ENCODE measurements at places on chromosomes 3 and 15.

DNA sequence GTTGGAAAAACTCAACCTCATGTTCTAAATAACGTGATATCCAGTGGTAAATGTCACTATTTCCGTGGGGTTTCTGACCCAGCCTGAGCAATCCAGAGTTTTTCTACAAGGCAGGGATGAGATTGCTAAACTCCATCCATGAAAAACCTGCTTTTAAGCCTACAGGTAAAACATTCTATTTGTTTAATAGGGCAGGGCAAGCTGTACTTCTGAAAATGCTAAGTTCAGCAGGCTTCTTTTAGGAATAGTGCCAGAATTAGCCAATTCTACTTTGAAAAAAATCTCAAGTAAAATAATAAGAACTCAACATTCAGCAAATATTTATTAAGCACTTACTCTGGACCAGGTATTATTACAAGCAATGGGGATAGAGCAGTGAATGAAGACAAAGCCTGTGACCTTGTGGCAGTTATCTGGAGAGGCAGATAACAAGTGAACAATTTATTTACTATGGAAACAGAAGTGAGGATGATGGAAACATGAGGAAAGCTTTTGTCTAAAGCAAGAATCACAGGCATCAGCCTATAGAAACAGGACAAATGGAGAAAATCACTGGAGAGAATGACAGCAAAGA lies 13.3 kb downstream of the RPSA start:
- no peak for DNase-seq

- DNase-seq = no peak
Observed at GRCh38 chr3:48990636-48991469, 812 bp downstream of the P4HTM start.

DNA sequence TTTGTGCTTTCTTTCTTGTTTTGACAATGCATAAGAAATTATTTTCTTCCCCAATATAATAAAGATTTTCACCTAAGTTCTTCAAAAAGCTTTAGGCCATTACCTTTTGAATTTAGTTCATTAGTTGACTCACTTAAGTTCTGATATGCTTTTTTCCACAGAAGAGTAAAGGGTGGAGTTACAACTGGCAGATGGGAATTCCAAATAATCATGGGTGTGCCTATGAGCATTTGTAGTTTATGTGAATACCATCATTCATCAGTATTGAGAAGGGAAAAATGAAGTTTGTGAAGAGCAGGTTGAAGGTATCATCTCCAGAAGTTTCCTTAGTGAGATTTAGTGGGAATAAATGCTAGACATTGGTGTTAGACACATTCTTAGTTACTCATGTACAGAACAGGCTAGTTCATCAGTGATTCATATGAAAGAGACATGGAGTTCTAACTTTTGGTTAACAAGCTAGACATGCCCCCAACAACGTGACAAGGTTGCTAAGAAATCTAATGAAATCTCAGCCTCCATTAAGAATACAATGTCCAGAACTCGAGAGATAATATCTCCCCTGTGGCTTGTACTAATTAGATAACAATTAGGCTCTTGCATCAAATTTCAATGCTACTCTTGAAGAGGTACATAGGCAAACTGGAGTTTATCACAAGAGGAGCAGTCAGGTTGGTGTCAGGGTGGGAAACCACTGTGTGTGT lies 16.9 kb upstream of the ALCAM start:
- no peak for DNase-seq

GRCh38 chr3:45524565-45524964 lies 70.0 kb upstream of the LIMD1 start:
- DNase-seq = no peak

GRCh38 chr15:70170096-70170699 lies 72.5 kb upstream of the TLE3 start:
- no peak for DNase-seq

GRCh38 chr15:77529394-77530159 lies 103.1 kb downstream of the LINGO1 start:
- DNase-seq = no peak

DNA sequence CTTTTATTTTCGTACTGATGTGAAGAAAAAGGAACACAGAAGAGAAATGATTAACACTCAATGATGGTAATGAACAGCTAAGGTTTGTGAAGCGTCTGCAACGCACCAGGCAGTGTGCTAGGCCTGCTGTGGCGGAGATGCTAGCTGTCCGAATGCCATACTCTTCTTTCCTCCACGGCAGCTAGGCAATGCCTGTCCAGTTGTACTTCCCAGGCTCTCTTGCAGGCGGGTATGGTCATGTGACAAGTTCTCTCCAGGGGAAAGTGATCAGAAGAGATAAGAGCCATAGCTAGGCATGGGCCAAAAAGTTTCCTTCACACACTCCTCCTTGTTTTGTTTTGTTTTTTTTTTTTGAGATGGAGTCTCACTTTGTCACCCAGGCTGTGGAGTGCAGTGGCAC lies 6.7 kb downstream of the TADA3 start:
- no peak for DNase-seq

GRCh38 chr3:135513106-135514059 lies 452.1 kb upstream of the PPP2R3A start:
- DNase-seq = no peak

GRCh38 chr3:129061888-129062834 lies 1.6 kb downstream of the GP9 start:
- no peak for DNase-seq

DNA sequence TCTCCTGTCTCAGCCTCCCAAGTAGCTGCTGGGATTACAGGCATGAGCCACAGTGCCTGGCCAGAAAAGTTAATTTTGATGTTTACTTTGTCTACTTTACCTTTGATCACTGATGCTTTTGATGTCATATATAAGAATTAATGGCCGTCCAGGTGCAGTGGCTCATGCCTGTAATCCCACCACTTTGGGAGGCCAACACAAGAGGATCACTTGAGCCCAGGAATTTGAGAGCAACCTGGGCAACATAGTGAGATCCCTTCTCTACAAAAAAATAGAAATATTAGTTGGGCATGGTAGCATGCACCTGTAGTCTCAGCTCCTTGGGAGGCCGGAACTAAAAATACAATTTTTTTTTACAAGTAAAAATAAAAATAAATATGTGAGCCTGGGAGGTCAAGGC lies 6.8 kb upstream of the INO80 start:
- no peak for DNase-seq

- DNase-seq = no peak
Observed at GRCh38 chr3:123286308-123287023, 84.7 kb downstream of the SEC22A start.

DNA sequence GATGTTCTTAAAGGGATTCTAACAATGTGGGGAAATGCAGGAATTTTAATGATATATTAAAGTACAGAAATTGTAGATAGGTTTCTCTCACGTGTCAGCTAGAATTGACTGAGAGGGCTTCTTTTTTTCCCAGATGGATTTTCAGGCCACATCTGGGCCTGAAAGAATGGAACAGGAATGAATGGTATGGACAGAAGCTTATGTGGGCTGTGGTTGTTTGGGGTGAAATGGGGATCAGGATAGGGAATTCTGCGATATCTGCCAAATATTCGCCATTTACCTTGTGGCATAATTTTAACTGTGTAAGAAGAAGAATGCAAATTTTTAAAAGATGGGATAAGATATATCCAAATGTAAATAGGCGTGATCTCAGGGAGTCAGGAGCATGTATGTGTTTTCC lies 45.4 kb upstream of the FAM98B start:
- DNase-seq = no peak

GRCh38 chr3:128349963-128350599 lies 116.6 kb downstream of the DNAJB8 start:
- no peak for DNase-seq

DNA sequence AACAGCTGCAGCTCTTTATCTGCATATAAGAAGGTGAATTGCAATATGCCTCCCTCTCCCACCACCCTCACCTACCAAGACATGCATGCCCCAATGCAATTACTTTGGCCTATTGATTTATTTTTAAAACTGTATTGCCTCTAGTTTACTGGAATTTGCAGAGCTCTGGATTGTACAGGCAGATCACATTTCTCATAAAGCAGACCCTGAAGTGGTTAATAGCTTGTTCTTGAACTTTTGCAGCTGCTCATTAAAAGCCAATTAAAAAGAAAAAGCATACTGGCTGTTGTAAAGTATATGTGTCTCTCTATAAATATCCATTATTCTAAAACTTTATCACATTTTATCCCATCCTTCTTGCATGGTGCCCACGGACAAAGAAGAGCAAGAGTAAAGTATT lies 221.5 kb upstream of the TOPAZ1 start:
- DNase-seq = no peak

DNA sequence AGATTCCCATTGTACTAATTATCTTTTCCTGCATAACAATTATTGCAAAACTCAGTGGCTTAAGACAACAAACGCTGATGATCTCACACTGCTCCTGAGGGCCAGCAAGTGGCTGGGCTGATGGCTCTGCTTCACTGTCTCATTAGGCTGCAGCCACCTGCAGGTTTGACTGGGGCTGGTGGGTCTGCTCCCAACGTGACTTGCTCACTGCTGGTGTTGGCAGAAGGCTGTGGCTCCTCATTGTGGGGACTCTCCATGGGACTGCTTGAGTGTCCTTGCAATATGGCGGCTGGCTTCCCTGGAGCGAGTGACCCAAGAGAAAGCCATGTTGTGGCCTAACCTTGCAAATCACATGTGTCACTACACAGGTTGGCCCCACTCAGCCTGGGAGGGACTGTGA lies 71.1 kb downstream of the PLXNA1 start:
- DNase-seq = no peak
